ENCODE measurements at places on chromosomes 5 and 9.
A peak's percentile ranks its signal among the peaks of the same experiment; 100 is the strongest.

- no peak for DNase-seq
- H3K36me3 ChIP-seq: no peaks in the 10 kb centered on the region
- H3K27me3 ChIP-seq: no peaks in the 10 kb centered on the region
- H3K4me1 ChIP-seq: 0 out of 2 replicates have a peak, but pooled peaks cover 4% of the 10 kb centered on the region
- H3K27ac ChIP-seq: peak overlapping the region; percentile 70
These were observed 26.9 kb upstream of the CEMIP2 start for GRCh38 chr9:71795097-71795813.

GRCh38 chr5:102481054-102481715 is 17.6 kb downstream of the SLCO6A1 start:
- no peaks in the 10 kb centered on the region for H3K4me1 ChIP-seq
- no peak overlapping the region for H3K4me3 ChIP-seq
- no peaks in the 10 kb centered on the region for H3K36me3 ChIP-seq
- no peak overlapping the region for H3K27ac ChIP-seq
- no peak for DNase-seq

DNA sequence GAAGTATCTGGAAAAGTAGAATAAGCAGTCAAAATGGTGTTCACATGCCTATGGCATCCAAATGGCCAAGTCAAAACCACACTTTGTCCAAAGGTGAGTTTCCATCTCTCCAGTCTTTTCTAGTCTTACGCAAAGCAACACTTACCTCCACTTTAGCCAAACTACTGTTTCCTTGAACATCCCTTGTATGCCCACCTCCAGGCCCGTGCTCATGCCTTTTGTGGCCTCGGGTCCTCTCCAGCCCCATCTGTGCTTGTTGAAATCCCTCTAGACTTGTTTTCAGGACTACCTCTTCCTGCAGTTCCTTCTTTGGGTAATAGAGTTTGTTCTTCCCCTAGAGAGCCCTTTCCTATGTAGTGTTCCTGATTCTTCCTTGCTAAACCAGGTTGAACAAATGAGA is 61.0 kb downstream of the ANGPTL2 start:
- H3K27ac ChIP-seq: no peak overlapping the region
- no peak for DNase-seq
- no peak overlapping the region for H3K4me3 ChIP-seq
- H3K4me1 ChIP-seq: peaks cover 38% of the 10 kb centered on the region
- H3K36me3 ChIP-seq: no peaks in the 10 kb centered on the region

GRCh38 chr9:74035786-74036185 is 461.3 kb upstream of the RORB start:
- H3K27ac ChIP-seq: no peak overlapping the region
- no peak overlapping the region for H3K4me3 ChIP-seq
- H3K4me1 ChIP-seq: no peaks in the 10 kb centered on the region
- H3K27me3 ChIP-seq: no peaks in the 10 kb centered on the region

DNA sequence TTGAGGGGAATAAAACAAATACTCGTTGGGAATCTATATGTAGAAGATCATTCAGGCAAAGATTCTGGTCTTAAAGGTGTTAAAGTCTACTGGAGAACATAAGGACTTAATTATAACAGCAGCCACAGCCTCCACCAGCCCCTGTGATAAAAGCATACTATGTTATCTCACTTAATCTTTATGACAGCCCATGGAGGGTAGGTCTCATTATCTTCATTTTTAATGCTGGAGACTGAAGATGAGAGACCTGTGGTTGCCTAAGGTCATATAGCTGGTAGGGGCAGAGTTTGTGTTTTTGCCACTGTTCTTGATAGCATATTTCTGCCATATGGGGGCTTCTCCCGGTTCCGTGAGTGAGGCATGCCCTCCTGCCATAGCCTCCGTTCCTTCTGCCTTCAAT is 88.7 kb downstream of the TRIO start:
- DNase-seq: no peak
- H3K27me3 ChIP-seq: no peaks in the 10 kb centered on the region
- H3K36me3 ChIP-seq: no peaks in the 10 kb centered on the region
- no peak overlapping the region for H3K4me3 ChIP-seq
- H3K27ac ChIP-seq: no peak overlapping the region
- peaks cover 13% of the 10 kb centered on the region for H3K4me1 ChIP-seq

- H3K27me3 ChIP-seq: no peaks in the 10 kb centered on the region
- no peak overlapping the region for H3K27ac ChIP-seq
- no peaks in the 10 kb centered on the region for H3K36me3 ChIP-seq
- no peaks in the 10 kb centered on the region for H3K4me1 ChIP-seq
These were observed 38.9 kb downstream of the ADRA1B start for GRCh38 chr5:159955056-159955624.

DNA sequence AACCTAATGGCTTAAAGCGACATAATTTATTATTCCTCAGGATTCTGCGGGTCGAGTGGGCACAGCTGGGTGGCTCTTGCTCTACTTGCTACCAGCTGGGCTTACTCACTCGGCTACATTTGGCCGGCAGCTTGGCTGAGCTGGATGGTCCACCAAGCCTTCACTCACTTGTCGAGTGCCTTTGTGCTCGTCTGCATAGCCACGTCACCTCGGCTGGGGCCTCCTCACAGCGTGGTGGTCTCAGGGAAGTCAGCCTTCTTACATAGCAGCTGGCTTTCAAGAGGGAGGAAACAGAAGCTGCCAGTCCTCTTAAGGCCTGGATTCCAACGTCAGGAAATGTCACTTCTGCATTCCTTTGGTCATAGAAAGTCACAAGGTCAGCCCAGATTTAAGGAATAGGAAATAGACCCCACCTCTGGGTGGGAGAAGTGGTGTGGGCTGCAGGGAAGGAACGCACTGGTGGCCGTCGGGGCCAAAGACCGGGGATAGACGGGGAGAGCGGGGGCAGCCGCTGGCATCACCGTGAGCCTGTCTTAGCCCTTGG is 75.1 kb upstream of the RUFY1 start:
- DNase-seq: no peak
- H3K27me3 ChIP-seq: no peaks in the 10 kb centered on the region
- H3K4me3 ChIP-seq: no peak overlapping the region
- H3K27ac ChIP-seq: no peak overlapping the region

- no peaks in the 10 kb centered on the region for H3K4me1 ChIP-seq
- no peak for DNase-seq
- H3K4me3 ChIP-seq: no peak overlapping the region
These were observed 244.7 kb downstream of the SEMA5A start for GRCh38 chr5:9301200-9301599.

DNA sequence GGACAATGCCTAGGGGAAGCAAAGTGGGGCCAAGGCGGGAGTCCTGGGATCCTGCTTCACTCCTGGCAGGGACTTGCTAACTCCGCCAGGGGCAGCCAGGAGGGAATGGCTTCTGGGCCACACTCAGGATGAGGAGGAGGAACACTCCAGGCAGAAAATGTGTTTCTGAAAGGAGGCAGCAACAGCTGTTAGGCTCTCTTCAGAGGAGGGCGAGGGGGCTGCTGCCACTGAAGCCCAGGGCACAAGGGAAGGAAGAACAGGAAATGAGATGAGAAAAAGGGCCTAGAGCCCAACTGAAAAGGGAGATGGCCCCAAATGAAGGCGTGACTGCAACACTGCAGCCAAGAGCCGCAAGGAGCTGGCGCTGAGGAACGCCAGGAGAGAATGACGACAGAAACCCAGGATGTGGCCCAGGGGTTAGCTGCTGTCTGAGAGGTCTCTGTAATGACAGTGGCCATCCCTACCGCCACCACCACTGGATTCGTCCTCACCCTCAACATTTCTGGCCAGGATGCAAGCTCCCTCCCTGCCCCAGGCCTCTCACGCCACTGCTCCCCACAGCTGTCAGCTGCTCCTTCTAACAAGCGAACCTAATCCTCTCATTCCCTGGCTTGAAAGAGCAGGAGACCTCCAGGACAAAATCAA is 15.8 kb downstream of the PSMB7 start:
- peaks cover 2% of the 10 kb centered on the region for H3K36me3 ChIP-seq
- no peak overlapping the region for H3K27ac ChIP-seq
- DNase-seq: no peak
- no peaks in the 10 kb centered on the region for H3K4me1 ChIP-seq
- H3K4me3 ChIP-seq: no peak overlapping the region

DNA sequence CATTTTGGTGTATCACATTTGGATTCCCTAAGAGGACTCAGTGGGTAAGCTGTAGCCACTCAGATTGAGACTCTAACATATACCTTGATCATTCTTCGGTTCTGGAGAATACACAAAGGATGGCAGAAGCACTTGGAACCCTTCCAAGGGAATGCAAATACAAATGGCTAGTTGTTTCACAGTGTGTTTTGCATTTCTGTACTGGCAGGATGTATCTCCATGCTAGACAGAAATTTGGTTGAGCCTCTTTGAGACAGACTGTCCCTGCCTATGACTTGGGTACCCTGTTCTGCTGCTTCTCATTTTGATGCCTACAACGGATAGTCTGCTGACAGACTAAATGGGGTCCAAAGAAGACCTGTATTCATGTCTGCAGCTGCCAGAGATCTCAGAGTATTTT is 273.5 kb downstream of the TMEM38B start:
- no peaks in the 10 kb centered on the region for H3K36me3 ChIP-seq
- H3K27me3 ChIP-seq: no peaks in the 10 kb centered on the region
- no peak for DNase-seq
- H3K27ac ChIP-seq: no peak overlapping the region
- no peak overlapping the region for H3K4me3 ChIP-seq
- H3K4me1 ChIP-seq: no peaks in the 10 kb centered on the region

GRCh38 chr9:27398982-27399653 is 102.2 kb upstream of the EQTN start:
- H3K4me3 ChIP-seq: no peak overlapping the region
- H3K27ac ChIP-seq: peak overlapping the region; percentile 58
- no peaks in the 10 kb centered on the region for H3K36me3 ChIP-seq
- H3K27me3 ChIP-seq: no peaks in the 10 kb centered on the region

DNA sequence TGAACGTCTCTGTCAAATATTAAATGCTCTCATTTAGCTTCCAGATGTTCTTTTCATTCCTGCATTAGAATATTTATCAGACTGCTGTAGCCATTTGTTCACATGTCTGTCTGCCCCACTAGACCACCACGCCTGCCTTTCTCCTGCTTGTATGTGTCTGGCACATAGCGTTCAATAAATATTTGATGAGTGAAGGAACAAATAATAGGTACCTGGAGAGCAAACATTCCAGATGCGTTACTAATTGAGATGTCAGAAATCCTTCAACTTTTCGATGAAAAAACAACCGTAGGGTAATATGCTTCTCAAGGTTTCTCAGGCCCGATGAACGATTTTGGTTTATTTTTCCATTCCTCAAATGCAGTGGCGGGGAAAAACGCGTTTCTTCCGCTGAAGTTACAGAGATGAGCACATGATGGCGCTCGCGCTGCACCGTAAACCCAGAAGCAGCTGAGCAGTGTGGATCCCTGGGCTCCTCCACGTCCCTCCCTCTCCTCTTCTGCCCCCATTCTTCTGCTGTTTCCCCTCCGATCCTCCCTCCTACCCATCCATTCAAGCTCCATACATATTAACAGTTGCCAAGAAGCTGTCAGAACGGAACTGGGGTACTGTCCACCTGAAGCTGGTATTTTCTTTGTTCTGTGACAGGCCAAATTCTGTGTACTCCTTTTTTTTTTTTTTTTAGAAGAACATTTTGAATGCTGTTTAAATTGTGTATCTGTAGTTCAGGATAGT is 245.4 kb downstream of the MPDZ start:
- no peak overlapping the region for H3K27ac ChIP-seq
- H3K27me3 ChIP-seq: no peaks in the 10 kb centered on the region
- no peaks in the 10 kb centered on the region for H3K36me3 ChIP-seq
- H3K4me3 ChIP-seq: no peak overlapping the region
- H3K4me1 ChIP-seq: no peaks in the 10 kb centered on the region
